ENCODE measurements at places on chromosomes 5 and 9.

GRCh38 chr9:116151966-116152381 is 1.6 kb upstream of the PAPPA start:
- DNase-seq: no peak

DNA sequence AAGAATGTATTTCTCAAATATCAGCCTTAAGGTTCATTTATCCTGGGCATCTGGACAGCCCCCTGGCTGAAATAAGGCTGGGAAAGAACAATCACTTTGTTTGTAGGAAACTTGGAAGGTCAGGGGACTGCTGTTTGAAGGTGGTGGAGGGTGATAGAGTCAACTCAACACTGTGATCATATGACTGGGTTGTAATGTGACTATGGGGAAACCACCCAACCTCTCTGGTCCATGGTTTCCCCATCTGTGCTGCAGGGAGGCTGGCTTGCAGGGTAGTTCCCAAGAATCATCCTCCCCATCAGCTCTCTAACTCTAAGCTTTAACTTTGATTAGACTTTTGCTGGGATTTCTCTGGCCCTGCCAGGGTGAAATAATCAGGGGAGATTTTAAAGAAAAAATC is 10.0 kb downstream of the INSYN2B start:
- DNase-seq: no peak

DNA sequence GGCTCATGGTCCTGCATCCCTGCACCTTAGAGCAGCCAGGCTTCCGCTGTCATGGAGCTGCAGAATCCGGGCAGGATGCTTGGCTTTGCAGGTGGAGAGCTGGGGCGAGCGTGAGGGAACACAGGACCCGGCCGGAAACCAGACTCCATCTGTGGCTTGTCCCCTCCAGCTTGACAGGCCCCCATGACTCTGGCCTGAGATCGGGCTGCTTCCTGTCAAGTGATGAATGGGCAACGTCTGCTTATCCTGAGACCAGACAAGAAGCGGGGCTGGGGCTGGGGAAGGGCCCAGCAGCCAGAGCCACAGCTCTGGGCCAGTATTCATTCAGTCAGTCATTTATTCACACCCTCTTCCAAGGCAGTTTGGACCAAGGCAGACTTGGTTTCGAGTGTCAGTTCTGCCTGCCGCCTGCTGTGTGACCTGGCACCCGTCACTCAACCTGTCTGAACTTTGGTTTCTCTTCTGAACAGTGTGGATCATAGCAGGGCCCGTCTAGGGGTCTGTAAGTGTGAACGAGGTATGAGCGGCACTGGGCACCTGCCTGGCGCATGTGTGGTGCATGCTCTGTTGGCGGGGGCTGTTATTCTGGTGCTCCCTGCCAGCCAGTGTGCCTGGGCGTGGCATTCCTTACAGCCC is 37.5 kb downstream of the NEK6 start:
- no peak for DNase-seq

- DNase-seq: no peak
Observed at GRCh38 chr5:1706021-1706420, 93.6 kb downstream of the MRPL36 start.

- DNase-seq: no peak
Observed at GRCh38 chr5:144187699-144188294, 17.1 kb downstream of the KCTD16 start.

- DNase-seq: peak; percentile 28
Observed at GRCh38 chr5:116520771-116521170, 53.9 kb downstream of the SEMA6A start.

All from right cardiac atrium (tissue), 5 donors.